GM12878 (cell line): ENCODE measurements at places on chromosomes 4 and X.

- no peak for DNase-seq
Measured at GRCh38 chr4:133498149-133498548, 349.1 kb downstream of the PCDH10 start.

DNA sequence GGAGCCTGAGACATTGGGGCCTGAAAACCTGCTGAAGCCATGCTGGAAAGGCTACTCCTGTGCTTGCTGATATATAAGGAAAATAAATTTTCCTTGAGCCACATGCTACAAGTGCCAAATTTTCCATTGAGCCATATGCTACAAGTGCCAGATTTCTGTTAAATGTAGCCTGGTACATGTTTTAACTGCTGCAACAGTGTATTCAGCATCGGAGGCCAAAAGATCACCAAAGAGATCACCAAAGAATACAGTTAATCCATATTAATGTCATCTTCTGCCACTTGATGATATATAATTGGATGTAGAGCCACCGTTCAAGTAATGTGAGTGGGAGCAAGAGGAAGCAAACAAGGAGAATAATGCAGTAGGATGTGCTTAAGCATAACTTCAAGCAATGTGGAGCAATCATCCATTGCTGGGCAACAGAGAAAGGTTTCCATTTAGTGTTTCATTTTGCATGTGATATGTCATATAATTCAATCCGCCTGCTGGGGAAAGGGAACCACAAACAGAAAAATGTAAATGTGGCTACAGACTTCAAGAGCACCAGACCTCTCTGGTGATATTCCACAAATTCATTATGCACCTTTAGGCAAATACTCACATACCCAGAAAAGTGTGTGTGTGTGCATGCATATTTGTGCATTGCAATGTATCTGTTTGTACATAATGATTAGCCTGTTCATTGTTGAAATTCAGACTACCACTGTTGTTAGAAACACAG, 295.9 kb downstream of the KCNIP4 start:
- no peak for DNase-seq

GRCh38 chr4:174107746-174108354, 175.6 kb downstream of the FBXO8 start:
- DNase-seq: no peak

- DNase-seq: no peak
Measured at GRCh38 chr4:112739442-112739841, 102.5 kb downstream of the LARP7 start.

DNA sequence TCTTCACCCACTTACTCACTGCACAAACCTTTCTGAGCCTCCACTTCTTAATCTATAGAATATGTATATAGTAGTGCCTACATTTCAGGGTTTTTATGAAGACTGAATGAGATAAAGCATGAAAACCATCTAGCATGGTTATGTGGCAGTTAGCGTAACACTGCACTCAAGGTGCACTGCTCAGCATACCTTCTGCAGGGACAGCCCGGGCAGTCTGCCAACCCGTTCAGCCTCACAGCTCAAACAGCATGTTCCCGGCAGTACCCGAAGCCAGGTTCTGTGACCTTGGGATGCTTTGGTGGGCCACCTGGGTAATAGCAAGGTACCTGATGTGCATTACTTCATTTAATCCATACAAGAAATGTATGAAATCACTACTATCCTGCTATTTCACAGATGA, 81.4 kb downstream of the DOCK11 start:
- no peak for DNase-seq

DNA sequence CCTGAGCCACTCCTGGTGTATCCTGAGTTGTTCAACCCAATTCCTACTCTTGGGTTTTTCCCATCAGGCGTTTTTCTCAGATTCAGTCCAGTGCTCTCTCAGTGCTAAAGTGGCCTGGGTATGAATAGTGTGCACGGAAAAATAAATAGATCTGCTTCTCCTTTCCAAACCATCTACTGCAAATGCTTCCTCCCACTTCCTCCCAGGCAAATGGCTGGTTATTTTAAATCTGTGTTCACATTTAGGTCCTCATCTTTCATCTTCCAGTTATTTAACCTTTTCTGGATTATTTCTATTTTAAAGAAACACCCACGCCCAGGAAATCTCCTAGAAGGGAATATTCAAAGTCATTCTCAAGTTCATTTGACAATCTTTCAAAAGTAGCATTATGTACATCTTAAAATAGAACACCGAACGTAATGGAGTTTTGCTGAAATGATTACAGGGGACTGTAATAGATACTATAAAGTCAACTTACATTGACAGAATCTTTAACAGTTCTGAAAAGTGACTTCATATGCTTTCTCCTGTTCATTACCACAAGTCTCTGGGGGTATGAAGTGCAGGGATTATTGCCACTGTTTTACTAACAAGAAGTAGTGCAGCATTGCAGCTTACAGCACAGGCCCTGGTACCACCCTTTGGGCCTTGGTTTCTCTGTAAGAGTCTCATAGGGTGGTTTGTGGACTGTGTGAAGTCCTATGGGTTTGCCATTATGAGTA, 66.3 kb downstream of the MED28 start:
- DNase-seq: no peak

GRCh38 chrX:112779139-112779538, 61.5 kb downstream of the AMOT start:
- DNase-seq: no peak

GRCh38 chr4:115780835-115781234, 667.4 kb upstream of the NDST4 start:
- peak; percentile 13 for DNase-seq

DNA sequence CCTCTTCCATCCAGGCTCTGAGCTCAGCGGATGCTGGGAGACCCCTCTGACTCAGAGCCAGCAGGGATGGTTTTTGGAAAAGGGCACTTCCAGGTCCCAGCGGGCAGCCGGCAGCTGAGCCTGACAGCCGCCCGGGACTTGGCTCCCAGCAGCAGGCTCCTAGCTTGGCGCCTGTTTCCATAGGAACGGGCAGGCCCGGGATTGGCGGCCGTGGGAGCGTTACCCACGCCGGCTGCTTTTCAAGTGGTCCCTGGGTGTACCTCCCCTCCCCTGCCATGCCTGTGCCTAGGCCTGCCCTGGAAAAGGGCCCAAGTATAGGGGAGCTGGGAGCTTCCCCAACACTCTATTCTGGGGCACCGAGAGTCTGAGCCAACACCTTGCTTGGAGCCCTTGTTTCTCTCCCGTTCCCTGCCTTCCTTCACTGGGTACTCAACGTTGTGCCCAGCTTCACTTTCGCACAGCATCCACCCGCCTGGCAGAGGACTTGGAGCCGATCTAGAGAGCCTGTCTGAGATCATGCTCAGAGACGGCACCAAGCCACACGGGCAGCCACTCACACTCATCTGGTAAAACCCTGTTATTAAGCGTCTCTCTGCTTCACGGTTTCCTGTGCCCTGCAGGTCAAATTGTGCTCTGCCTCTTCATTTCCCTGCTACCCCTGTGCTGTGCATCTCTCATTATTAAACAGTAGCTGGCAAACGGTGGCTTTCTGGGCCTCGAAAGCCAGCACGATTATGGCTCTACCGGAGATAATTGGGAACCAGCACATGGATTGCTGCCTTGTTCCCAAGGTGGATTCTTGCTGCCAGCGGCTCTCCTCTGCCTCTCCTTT, 521.5 kb downstream of the BCOR start:
- no peak for DNase-seq

- no peak for DNase-seq
Measured at GRCh38 chrX:114997779-114998178, 19.6 kb downstream of the IL13RA2 start.

DNA sequence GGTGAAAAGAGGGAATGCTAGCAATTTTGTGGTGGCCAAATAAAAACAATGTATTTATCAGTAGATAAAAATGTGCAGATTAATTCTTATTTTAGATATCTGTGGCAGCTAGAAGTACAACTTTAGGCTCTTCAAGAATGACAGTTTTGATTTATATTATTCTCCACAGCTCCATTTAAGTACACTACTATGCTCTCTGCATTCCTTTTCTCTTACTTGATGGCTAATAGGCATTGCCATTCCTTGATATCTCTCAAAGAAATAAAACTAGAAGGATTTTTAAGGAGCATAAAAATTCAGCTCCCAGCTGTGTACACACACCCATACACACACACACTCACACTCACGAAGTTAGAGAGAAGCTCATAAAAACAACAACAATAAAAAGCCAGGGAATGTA, 59.4 kb upstream of the H2AZ1 start:
- no peak for DNase-seq

GRCh38 chr4:168942985-168943384, 67.1 kb downstream of the CBR4 start:
- DNase-seq: no peak

DNA sequence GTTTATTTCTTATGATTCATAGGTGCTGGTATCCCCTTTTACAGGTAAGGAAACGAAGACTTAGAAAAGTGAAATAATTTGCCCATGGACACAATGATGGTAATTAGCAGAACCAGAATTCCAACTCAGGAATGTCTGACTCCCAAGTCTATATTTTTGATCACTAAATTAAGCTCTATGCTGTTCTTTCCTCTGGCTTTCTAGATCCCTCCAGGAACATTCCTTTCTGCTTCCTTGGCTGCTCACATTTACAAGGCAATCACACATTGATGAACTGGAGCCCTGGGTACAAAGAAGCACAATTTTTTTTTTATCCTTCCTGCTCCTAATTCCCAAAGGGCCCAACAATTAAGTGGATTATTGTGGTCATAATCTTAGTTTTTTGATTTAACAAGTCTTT, 7.0 kb upstream of the CDKN2AIP start:
- DNase-seq: no peak

- DNase-seq: no peak
Measured at GRCh38 chr4:125368671-125369081, 53.9 kb downstream of the FAT4 start.

- no peak for DNase-seq
Measured at GRCh38 chr4:83542225-83542624, 6.3 kb downstream of the GPAT3 start.
